ENCODE measurements at places on chromosomes 11 and 22.

- no peak for DNase-seq
These were observed 22.0 kb downstream of the ST14 start for GRCh38 chr11:130181295-130182272.

DNA sequence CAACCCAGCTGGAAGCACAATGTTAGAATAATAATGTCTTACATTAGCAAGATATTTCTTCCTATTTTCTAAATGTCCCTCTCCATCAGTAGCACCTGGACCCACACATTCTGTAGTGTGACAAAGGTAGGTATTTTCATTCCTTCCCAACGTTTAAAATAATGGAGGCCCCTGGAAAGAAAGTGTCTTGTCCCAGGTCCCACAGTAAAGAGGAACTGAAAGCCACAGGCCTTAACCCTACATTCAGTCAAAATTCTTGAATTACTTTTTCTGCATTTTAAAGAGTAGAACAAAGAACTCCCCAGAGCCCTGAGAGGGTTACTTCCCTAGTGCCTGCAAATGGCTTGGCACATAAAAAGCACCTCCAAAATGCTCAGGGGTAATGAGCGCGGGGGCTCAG is 26.3 kb downstream of the OPCML start:
- DNase-seq: no peak

GRCh38 chr11:15937601-15938120 is 418.7 kb downstream of the SOX6 start:
- DNase-seq: peak; percentile 26

DNA sequence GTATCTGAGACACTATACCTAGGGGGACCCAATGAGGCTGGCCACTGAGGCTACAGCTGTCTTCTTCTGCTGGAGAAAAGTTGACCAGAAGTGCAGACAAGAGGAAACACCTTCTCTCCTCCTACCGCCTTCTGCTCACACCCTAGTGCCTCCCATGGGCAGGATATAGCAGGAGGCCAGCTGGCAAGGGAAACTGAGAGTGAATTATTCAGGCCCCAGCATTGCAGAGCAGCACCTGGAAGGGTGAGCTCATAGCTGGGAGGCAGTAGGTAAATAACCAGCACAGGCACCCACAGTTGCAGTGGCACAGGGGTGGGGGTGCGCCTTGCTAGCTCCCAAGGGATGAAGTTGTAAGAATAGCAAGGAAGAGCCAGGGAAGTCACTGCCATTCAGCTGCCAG is 267.4 kb upstream of the NCAM1 start:
- no peak for DNase-seq

GRCh38 chr11:120909676-120910416 is 114.1 kb upstream of the TBCEL start:
- no peak for DNase-seq

DNA sequence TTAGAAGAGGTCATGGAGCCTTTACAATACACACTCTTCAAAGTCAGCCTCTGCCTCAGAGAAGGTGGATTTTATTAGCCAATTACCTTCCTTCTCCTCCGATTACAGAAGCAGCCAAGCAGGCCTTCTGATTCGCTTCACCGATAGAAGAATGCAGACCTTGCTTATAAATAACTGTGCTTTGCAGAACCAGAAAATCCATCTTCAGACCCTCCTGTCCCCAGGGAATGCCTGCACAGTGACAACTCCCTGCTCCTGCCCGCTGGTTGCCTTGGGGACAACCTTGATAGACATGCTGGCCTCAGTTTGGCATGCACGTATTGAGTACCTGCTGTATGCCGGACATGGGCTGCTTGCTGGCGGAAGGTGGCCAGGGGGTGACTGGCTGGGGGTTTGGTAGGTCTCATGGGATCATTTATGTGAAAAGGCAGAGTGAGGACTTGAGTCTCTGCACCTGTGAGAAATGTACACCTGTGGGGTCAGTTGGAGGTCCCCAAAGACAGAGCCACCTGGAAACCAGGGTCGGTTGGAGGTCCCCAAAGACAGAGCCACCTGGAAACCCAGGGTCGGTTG is 1238.7 kb downstream of the BRD1 start:
- no peak for DNase-seq

DNA sequence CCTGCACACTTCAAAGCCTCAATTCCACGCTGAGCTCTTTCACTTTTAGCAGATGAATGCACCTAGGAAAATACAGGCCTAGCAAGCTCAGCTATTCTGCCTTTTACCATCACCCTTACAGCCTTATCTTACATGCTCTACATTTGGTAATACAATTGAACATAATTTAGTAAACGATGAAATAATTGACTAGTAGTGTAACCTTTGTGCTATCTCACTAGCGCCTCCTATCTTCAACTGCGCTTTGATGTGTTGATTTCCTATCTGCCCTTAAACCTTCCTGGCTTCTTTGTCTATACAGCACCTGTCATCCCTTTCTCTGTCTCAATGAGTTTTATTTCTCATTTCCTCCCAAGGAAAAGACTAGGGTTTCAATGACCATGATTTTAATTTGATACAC is 149.7 kb downstream of the LRRC4C start:
- DNase-seq: peak; percentile 55

All from mesendoderm (in vitro differentiated cells).